ENCODE measurements at places on chromosomes 4 and X.

DNA sequence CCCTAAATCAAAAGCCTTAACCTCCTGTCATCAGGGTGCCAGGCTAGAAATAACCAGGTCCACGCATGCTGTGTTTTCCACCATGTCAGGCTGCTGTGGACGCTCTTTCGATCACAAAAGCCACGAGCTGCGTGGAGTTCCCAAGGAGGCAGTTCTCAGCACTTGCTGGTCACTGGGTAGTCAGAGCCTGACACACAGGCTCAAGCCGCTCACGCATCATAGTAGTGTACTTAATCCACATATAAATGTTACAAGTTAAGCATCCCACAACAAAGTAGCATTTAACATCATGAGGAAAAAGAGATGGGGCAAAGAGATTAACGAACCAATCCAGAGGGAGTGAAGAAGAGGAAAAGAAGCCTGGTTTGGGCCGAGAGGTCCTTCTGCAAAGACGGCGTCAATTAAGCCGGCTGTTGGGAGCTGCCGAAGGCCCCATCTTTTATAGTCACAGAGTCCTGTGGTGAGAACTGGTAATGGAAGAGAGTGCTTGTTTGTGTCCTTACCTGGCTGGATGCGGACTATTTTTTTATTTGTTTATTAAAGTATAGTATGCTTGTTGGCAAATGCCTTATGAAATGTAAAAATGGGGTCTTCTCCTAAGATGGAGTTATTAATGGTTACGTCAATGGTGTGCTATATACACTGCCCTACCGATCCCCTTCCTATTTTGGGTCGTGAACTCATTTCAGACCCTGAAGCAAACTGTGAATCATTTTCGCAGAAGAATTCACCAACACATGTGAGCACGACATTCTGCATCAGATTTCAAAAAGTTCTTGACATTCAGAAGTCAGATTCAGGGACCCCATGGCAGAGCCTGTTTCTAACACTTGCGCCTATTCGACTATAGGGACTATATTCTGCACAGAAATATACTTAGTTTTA lies 675 bp downstream of the PRIMPOL start:
- no peaks in the 10 kb centered on the region for H3K27me3 ChIP-seq
- no peak for DNase-seq
- H3K27ac ChIP-seq, result peak overlapping the region; percentile 32
- H3K36me3 ChIP-seq, result no peaks in the 10 kb centered on the region
- H3K4me3 ChIP-seq, result peak overlapping the region; percentile 68

GRCh38 chr4:26873391-26874026 lies 12.9 kb downstream of the STIM2 start:
- no peak for DNase-seq
- no peaks in the 10 kb centered on the region for H3K27me3 ChIP-seq
- H3K36me3 ChIP-seq, result no peaks in the 10 kb centered on the region

DNA sequence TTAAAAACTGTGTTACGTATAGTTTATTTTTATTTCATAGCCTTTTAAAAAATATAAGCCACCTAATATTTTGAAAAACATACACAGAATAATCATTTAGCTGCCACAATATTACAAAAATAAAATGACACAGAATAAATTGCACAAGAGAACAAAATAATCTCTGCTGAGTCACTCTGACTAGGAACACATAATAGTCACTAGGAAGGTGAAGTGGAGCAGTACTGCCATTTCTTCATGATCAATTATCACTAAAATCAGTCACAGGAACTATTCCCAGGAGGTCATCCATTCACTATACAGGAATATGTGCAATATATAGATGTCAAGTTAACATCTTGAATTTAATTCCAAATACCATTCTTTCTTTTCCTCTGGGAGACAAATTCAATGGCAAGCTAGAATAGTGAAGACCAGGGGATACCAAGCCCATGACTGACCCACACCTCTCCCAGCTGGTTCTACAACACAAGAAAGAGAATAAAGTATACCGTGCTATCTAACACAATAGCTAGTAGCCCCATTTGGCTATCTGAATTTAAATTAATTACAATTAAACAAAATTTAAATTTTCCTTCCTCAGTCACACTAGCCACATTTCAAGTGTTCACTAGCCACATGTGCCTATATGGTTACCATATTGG lies 5.9 kb downstream of the SMIM43 start:
- no peaks in the 10 kb centered on the region for H3K27me3 ChIP-seq
- H3K36me3 ChIP-seq, result peaks cover 6% of the 10 kb centered on the region
- H3K4me3 ChIP-seq, result no peak overlapping the region
- peak overlapping the region; percentile 82 for H3K27ac ChIP-seq
- no peak for DNase-seq

- H3K36me3 ChIP-seq, result no peaks in the 10 kb centered on the region
- H3K4me1 ChIP-seq, result no peaks in the 10 kb centered on the region
- no peaks in the 10 kb centered on the region for H3K27me3 ChIP-seq
- DNase-seq, result no peak
- H3K4me3 ChIP-seq, result no peak overlapping the region
- no peak overlapping the region for H3K27ac ChIP-seq
Measured at GRCh38 chr4:81418572-81418971, 53.1 kb downstream of the RASGEF1B start.

- no peaks in the 10 kb centered on the region for H3K36me3 ChIP-seq
- no peak for DNase-seq
- H3K4me1 ChIP-seq, result no peaks in the 10 kb centered on the region
- no peak overlapping the region for H3K4me3 ChIP-seq
Measured at GRCh38 chr4:178745203-178745602, 1303.0 kb upstream of the AGA start.

GRCh38 chrX:123184866-123185276 lies 793 bp downstream of the GRIA3 start:
- no peaks in the 10 kb centered on the region for H3K27me3 ChIP-seq
- no peak overlapping the region for H3K27ac ChIP-seq
- H3K4me3 ChIP-seq, result no peak overlapping the region
- H3K4me1 ChIP-seq, result no peaks in the 10 kb centered on the region

- H3K27ac ChIP-seq, result no peak overlapping the region
- H3K36me3 ChIP-seq, result no peaks in the 10 kb centered on the region
- H3K4me1 ChIP-seq, result no peaks in the 10 kb centered on the region
- H3K27me3 ChIP-seq, result no peaks in the 10 kb centered on the region
- peak; percentile 36 for DNase-seq
Measured at GRCh38 chr4:90226734-90227133, 99.5 kb downstream of the CCSER1 start.

- H3K36me3 ChIP-seq, result no peaks in the 10 kb centered on the region
- H3K4me3 ChIP-seq, result no peak overlapping the region
- H3K4me1 ChIP-seq, result no peaks in the 10 kb centered on the region
- no peak for DNase-seq
Measured at GRCh38 chrX:136626237-136626636, 21.7 kb upstream of the CD40LG start.

GRCh38 chr4:169160825-169161224 lies 109.9 kb downstream of the SH3RF1 start:
- no peaks in the 10 kb centered on the region for H3K27me3 ChIP-seq
- DNase-seq, result no peak
- no peak overlapping the region for H3K4me3 ChIP-seq
- H3K27ac ChIP-seq, result no peak overlapping the region

DNA sequence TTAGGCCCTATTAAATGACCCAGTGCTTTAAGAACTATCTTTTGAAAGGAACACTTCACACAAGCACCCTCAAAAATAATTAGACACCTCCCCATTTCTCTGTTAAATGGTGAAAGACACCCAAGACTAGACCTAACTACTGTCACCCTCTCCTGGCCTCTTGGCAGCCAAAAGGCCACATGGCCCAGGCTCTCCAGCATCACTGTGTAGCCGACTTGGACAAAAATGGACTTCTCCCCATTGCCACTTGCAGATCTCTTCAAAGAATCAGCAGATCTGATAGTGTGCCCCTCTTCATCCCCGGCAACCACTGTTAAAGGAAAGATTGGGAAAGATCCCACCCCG lies 2.0 kb downstream of the MID1IP1 start:
- H3K4me1 ChIP-seq, result no peaks in the 10 kb centered on the region
- H3K4me3 ChIP-seq, result no peak overlapping the region
- H3K36me3 ChIP-seq, result no peaks in the 10 kb centered on the region
- DNase-seq, result no peak

- no peaks in the 10 kb centered on the region for H3K4me1 ChIP-seq
- no peaks in the 10 kb centered on the region for H3K36me3 ChIP-seq
- no peak overlapping the region for H3K27ac ChIP-seq
- no peak for DNase-seq
Measured at GRCh38 chr4:15536552-15537499, 67.1 kb downstream of the CC2D2A start.

DNA sequence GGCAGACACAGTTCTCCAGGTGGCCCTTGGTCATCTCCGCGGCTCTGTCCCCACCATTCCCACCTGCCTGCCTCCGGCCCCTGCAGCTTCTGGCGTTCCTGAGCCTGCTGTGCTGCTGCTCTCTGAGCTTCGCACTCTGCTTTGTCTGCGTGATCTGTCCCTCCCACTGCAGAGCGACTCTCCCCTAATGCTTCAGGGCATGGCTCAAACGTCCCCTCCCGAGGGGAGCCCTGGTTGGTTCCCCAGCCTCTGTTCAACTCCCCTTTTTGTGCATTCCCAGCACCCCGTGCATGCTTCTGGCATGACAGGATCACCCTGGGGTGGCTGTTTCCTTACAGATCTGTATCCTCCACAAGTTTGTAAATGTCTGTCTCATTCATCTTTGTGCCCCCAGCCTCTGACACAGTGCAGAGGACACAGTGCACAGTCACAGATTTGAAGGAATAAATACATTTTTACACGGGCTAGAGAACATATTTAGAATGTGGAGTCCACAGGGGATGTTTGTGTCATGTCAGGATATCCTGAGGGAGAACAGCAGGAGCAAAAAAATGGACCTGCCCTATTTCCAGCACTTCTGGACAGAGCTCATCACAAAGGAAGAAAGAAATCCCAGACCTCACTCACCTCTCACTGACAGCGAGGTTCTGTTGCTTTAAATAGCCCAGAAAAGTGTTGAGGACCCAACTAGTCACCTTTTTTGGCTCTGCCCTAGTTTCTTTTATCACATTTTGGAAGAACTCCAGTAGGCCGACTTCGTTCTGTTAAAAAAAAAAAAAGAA lies 72.6 kb downstream of the GATB start:
- no peaks in the 10 kb centered on the region for H3K4me1 ChIP-seq
- H3K27ac ChIP-seq, result no peak overlapping the region
- H3K4me3 ChIP-seq, result no peak overlapping the region
- H3K27me3 ChIP-seq, result no peaks in the 10 kb centered on the region
- no peaks in the 10 kb centered on the region for H3K36me3 ChIP-seq
- no peak for DNase-seq

DNA sequence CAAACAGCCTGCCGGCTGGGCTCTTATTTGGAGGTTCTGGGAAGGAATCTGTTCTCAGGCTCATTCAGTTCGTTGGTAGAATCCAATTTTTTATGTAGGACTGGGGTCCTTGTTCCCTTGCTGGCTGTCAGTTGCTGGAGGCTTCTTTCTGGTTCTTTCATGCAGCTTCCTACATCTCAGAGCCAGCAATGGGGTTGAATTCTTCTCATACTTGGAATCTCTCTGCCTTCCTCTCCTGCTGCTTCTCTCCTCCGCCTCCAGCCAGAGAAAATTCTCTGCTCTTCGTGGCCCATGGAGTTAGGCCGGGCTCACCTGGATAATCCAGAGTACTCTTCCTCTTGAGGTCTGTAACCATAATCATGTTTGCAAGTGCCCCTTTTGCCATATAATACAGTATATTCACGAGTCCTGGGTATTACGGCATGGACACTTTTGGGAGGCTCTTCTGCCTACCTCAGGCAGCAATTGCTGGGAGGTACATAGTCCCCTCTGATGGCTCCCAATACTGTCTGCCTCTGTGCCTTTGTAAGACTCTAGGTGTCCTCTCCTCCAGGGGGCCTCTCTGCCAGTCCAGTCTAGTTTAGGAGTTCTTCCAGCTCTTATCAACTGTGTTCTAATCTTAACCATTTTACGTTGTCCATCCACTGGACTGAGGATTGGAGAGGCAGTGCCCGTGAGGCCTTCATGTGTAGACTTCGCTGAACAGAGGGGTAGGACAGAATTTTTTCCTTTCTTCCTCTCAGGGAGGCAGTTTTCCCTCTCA lies 2.2 kb downstream of the TRMT44 start:
- 0 out of 2 replicates have a peak, but pooled peaks cover 3% of the 10 kb centered on the region for H3K36me3 ChIP-seq
- peak overlapping the region; percentile 82 for H3K4me3 ChIP-seq
- no peaks in the 10 kb centered on the region for H3K27me3 ChIP-seq
- H3K27ac ChIP-seq, result no peak overlapping the region
- H3K4me1 ChIP-seq, result peaks cover 12% of the 10 kb centered on the region

DNA sequence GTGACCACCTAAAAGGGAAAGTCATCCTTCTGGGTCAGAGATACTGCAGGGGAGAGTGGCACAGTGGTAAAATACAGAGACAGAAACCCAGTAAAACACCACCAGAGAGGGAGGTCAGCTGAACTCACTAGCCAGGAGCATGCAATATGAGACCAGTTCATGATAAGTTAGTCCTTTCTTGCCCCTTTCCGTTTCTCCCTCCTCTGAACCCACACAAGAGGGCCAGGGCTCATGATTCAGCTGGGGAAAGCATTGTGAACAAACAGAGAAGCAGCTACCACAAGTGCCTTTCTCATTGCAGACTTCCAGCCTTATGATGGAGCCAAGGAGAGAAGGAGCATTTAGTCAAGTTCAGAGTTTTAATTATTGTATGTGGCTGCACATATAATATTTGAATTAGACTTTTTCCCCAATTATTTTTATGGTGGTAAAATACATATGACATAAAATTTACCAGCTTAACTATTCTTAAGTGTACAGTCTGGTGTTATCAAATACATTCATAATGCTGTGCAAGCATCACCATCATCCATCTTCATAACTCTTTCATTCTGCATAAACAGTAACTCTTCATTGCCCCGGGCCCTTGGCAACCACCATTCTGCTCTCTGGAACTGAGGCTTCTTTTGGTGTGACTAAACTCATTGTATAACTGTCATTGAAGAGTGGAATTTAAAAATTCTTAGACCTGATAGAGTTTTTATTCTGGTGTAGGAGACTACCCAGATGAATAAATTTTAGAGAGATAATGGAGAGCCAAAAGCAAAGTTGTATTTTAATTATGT lies 114.6 kb downstream of the DDIT4L start:
- no peak overlapping the region for H3K4me3 ChIP-seq
- peaks cover 11% of the 10 kb centered on the region for H3K4me1 ChIP-seq

DNA sequence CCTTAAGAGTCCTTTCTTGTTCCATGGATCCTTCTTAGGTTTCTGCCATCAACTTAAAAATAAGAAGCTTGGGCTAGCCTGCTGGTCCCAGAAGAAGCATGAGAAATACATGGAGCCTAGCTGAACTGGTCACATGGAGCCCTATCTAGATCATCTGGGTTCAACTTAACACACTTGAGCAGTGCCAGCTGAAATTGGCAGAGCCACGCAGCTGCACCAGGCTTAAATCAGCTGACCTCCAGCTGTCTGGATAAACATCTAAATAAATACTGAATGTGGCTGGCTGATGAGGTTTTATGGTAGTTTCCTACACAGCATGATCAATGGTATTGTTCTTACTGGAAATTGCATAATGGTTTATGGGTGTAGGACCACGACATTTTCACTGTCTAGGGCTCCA lies 598.4 kb upstream of the FAM241A start:
- H3K27ac ChIP-seq, result no peak overlapping the region
- H3K4me1 ChIP-seq, result no peaks in the 10 kb centered on the region
- no peak overlapping the region for H3K4me3 ChIP-seq
- no peak for DNase-seq

GRCh38 chr4:52234561-52235440 lies 183.7 kb downstream of the SPATA18 start:
- DNase-seq, result peak; percentile 49
- H3K36me3 ChIP-seq, result no peaks in the 10 kb centered on the region
- H3K27ac ChIP-seq, result no peak overlapping the region
- no peaks in the 10 kb centered on the region for H3K27me3 ChIP-seq

GRCh38 chrX:45766981-45767501 lies 566.4 kb upstream of the DIPK2B start:
- H3K27ac ChIP-seq, result peak overlapping the region; percentile 53
- H3K27me3 ChIP-seq, result no peaks in the 10 kb centered on the region
- peaks cover 6% of the 10 kb centered on the region for H3K4me1 ChIP-seq

Data from PC-9 (cell line).